ENCODE measurements at places on chromosomes 2 and 18.

DNA sequence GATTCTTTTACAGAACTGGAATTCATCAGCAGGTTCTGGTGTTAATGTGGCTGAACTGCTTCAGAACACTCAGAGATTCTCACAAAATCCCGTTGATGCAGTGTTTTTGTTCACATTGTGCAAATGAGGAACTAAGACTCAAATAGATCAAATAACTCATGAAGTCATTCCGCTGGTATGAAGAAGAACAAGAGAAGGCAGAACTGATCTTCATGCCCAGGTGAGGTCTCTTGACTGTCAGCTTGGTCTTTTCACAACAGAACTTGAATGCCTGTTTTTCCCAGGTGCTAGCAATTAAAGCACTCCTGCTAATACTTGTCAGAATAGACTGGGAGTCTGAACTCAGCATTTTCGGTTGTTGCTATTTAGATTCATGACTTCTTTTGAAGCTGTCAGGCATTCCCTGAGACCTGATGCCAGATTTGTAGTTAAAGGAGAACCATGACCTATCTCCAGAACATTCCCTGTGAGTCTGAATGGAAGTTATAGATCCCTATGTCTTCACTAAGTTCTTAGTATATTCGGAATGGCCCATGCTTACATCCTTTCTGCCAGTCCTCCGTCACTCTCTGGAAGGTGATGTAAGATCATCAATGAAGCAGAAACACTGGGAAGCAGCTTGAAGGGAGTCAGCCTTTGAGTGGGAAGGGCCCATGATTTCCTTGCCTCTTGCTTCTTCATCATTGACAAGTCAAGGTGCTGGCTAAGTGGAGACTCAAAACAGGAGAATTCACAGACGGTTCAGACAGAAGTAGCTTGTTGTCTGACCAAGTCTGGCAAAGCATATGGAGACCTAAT is 155.7 kb downstream of the MTCL1 start:
- no peak for DNase-seq

DNA sequence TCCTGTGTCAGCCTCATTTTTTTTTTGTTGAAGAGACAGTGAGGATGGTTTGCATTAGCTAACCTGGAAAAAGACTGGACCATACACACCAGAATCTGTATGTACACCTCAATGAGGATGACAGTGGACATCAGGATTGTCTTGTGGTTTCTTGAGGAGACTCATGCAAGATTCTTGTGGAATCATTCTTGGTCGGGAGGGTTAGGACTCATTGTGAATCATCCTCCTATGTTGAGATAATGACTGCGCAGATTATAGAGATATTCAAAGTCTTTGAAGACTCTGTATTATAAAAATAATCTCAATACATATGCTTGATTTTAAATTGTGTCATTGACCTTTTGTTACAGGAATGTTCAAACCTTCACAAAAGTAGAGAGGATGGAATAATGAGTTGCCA is 49.1 kb upstream of the DOCK10 start:
- DNase-seq: peak; percentile 87

DNA sequence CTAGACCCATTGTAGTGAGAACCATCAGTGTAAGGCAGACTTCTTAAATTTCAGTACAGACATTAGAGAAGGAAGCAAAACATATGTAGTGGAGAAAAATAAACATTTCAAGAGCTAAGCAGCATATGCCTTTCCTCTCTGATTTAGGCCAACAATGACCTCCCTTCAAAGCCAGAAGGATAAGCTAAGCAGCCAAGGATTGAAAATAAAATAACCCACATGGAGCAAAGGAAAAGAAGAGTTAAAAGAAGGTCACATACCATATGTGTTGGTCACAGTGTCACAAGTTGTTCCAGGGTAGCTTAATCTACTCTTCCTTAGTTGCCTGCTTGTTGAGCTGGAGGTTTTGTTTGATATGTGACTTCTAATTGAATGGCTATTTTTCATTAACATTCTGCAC is 15.6 kb upstream of the LAMA1 start:
- DNase-seq: no peak

DNA sequence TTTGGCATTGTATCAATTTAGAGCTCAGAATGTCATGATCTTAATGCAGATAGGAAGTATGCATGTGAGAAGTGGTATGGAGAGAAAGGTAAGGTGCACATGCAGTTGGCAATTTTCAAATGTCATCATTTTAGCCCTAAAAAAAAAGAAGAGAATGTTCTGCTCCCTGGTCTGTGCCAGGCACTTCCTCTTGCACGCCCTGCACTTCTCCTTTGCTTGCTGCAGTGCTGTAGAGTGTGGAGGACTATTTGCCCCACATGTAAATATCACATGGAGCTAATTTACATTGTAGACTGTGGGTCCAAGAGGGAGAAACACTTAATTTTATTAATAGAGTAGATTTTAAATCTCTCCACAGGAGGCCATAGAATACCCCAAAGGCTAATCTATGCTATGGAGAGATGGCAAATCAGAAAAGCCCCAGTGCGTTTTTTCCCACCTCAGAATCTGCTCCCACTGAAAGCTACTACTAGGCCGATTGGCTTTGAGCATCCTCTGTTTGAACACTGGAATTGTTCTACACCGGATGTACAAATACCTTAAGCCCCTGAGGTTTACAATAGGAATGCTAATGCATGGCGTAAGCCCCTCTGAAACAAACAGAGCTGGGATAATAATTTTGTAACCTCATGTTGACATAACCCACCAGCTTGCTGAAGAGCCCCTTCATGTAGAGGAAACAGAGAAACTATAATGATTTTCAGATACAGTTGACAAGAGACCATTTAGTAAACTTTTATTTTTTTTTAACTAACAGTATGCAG is 137.2 kb upstream of the KLHL14 start:
- DNase-seq: no peak

GRCh38 chr2:132448771-132449170 is 32.2 kb downstream of the GPR39 start:
- no peak for DNase-seq

- DNase-seq: no peak
Measured at GRCh38 chr18:12028674-12029073, 47.4 kb downstream of the IMPA2 start.

DNA sequence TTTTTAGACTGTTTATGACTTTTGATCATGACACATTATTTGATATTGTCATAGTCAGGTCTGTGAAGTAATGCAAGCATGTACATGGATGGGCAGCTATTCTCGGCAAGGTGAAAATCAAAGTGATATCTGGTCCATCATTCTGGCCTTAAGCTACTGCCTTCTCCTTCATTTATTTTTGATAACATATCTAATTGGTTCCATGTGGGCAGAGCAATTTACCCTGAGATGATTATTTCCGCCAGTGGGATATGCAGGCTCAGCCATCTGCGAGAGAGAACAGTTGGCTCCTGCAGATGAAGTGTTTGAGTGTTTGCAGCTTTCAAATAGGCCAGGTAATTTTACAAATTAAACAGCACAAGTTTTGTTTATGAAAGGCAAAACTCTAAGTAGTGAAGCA is 116.4 kb downstream of the LYPD6 start:
- no peak for DNase-seq

GRCh38 chr2:49129034-49129433 is 25.3 kb downstream of the FSHR start:
- DNase-seq: no peak

DNA sequence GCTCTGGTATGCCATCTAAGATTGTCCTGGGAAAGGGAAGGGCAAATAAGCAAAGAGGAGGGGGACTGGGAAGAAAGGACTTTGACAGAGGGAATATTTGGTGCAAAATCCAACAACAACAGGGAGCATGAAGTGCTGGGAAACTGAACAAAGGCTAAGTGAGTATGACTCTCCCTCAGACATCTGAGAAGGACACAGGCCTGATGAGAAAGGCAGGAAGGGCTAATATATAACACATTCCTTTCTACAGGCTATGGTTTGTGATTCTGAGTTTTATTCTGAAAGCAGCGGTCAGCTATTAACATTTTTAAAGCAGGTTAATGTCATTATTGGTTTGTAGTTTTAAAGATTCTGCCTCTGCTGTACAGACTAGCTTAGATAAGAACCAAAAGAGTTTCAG is 1579.5 kb downstream of the LRP1B start:
- DNase-seq: no peak

GRCh38 chr2:173090276-173090877 is 14.7 kb downstream of the MAP3K20 start:
- DNase-seq: no peak
